NCI-H524 (cell line): ENCODE measurements at places on chromosomes 16 and 17.

GRCh38 chr16:66692341-66692740, 4.2 kb downstream of the CMTM4 start:
- no peak for DNase-seq

- DNase-seq: no peak
Measured at GRCh38 chr16:81901484-81901883, 109.8 kb downstream of the SDR42E1 start.

DNA sequence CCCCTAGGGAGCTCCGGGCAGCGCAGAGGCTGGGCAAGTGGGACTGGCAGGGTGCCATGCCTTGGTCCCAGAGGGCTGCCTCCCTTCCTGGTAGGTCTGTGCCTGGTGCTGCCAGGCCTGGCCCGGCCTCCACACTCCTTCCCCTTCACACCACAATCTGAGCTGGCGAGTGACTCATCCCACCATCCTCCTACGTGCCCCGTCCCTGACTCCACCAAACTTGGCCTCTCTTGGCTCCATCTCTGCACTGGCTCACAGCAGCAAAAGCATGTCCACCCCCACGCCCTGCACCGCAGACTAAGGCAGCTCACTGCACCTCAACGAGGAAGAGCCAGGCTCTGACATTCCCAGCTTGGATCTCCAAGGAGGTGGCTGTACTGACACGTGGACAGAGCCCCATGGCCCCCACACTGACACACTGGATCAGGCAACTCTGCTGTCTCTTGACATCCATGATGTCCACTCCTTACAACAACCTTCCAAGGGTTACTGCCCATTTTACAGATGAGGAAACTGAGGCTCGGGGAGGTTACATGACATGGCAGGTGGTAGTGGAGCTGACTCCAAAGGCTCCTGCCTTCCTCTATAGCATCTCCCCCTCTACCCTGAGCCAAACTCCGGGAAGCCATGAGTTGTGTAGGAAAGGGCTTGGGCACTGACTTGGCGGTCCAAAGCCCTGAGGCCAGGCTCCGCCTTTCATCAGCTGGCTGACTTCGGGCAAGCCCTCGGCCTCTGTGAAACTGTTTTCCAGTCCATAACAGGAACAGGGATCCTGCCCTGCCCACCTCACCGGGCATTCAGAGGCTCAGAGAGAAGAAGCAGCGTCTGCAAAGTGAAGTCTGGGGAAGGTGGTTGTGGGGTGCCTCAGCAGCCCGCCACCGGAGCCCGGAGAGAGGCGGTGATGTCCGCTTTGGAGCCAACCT, 20.1 kb upstream of the KRT19 start:
- DNase-seq: no peak

DNA sequence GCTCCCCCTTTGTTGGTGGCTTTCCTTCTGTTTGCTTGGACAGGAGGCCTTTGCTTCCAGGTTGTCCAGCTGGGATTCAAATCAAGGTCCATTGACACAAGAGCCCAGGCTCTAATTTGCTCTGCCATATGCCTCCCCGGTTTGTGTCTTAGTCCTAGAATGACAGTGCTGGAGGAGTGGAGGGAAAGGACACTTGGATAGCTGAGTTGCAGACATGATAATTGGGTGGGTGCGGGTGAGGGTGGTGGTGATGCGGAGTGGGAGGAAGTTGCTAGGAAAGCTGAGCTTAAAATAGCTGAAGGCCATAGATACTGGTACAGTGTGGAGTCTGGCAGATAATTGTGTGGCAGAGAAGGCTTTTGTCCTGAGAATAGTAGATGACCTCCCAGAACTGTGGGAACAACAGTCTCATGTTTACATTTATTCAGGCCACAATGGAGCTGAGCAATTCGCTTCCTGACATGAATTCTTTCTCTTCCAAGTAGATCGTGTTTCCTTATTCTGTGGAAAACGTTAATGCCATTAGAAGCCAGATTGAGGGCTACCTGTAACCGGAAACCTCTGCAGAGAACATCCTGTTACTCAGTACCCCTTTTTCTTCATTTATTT, 23.8 kb downstream of the SEC14L1 start:
- no peak for DNase-seq

DNA sequence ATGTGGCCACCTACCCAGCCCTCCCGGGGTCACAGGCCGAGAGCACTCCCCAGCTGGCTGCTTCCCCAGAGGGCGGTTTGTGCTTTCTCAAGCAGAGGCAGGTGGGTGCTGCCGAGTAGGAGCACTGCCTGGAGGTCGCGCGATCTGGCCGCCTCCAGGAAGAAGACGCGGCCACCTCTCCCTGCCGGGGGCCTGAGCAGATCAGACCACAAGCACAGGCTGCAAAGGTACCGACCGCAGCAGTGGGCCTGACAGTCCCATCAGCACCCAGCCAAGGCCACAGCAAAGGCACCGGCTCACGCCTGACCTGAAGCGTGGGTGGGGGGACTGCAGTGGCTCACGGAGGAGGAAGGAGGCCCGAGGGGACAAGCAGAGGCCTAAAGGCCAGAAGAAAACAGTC, 15.2 kb upstream of the IGFALS start:
- DNase-seq: no peak

- DNase-seq: no peak
Measured at GRCh38 chr17:29514792-29515191, 52.0 kb downstream of the ABHD15 start.

- peak; percentile 46 for DNase-seq
Measured at GRCh38 chr16:53429221-53429943, 4.9 kb upstream of the RBL2 start.

DNA sequence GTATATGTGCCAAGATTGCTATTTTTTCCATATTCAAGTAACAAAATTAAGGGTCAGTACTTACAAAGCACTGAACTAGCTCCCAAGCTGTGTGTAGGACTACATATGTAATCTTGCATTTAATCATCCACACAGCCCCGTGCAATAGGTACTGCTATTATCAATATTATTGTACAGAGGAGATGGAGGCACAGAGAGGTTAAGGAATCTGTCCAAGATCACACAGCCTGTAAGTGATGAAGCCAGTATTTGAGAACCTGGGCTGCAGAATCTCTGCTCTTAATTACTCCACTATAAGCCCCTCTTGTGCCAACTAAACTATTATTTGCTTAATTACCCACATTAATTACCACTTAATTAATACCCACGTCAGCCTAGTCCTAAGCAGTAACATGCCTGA, 134.1 kb downstream of the KATNIP start:
- DNase-seq: no peak

- DNase-seq: no peak
Measured at GRCh38 chr17:77352441-77352840, 211.7 kb downstream of the SEC14L1 start.

DNA sequence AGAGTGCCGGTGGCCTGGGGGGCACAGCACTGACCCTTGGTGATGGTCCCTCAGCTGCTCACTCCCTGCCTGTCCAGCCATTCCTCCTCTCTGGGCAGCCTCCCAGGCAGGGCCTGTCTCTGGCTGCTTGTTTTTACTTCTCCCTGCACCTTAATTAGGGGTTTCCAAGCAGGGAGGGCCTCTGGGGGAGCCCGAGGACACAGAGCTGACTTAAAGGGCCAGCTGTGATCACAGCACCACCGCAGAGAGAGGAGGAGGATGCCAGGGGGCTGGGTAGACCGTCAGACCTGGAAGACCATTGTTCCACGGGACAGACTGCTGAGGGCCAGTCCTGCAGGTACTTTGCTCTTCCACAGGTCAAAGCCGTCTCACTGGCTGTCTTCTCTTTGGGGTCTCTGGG, 1.2 kb upstream of the DPH1 start:
- no peak for DNase-seq

- DNase-seq: peak; percentile 83
Measured at GRCh38 chr17:66255112-66255511, 25.9 kb upstream of the APOH start.

GRCh38 chr16:11877374-11877773, 26.0 kb upstream of the RSL1D1 start:
- no peak for DNase-seq

DNA sequence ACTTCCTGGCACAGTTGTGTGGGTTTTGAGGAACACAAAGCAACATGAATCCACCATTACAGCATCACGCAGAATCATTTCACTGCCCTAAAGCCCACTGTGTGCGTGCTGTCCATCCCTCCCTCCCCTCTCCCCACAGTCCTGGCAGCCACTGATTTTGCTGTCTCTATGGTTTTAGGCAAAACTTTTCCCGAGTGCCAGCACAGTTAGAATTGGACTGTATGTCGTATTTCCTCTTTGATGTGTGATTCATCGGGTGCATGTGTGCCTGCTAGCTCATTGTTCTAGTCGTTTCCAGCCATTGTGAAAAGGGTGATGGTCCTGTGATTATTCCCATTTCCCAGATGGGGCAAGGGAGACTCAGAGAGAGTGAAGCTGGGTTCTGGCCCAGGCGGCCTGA, 12.7 kb downstream of the KLHL36 start:
- no peak for DNase-seq

- peak; percentile 59 for DNase-seq
Measured at GRCh38 chr17:22600644-22601298, 908.4 kb downstream of the KCNJ18 start.

GRCh38 chr17:60749050-60749449, 71.4 kb downstream of the BCAS3 start:
- DNase-seq: no peak

- DNase-seq: no peak
Measured at GRCh38 chr16:51392521-51393187, 241.6 kb upstream of the SALL1 start.

- no peak for DNase-seq
Measured at GRCh38 chr16:87472935-87473334, 19.9 kb downstream of the ZCCHC14 start.

DNA sequence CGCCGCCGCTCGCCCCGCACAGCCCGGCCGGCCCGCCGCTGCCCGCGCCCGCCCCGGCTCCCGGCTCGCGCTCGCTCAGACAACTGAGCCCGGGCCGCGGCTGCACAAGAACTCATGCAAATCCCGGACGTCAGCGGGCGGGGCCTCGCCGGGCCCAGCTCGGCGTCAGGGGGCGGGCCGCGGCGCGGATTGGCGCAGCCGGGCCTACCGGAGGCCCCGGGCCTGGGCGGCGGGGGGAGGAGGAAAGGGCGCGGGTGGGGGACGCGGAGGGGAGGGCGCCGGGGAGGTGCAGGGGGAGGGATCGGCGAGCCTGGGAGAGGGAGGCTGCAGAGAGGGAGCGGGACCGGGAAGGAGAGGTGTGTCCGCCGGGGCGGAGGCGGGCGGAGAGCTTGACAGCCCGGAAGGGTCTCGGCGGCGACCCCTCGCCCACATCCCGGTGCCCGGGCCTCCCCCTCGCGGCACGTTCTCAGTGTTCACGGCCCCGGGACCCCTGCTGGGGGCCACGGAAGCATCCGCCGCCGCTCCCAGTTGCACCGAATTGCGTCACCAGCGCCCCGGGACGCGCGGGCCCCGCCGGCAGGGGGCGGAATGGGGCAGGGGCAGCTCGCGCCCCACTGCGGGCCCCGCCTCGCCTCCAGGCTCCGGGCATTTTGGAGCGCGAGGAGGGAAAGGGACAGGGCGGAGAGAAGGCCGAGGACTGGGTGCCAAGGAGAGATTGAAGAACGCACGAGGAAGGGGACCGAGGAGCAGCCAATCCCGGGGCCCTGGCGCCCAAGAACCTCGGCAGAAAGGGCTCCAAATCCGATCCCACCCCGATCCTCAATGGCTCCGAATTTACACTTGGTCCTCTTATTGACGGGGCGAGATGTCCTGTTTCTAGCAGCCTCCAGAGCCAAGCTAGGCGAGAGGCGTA, at the start of gene CBX4:
TSS of gene CBX4 (minus strand) at position 85 of the 913 bp plus-strand sequence. CDS start 189 bp downstream, outside the sequence.
- peak; percentile 97 for DNase-seq

DNA sequence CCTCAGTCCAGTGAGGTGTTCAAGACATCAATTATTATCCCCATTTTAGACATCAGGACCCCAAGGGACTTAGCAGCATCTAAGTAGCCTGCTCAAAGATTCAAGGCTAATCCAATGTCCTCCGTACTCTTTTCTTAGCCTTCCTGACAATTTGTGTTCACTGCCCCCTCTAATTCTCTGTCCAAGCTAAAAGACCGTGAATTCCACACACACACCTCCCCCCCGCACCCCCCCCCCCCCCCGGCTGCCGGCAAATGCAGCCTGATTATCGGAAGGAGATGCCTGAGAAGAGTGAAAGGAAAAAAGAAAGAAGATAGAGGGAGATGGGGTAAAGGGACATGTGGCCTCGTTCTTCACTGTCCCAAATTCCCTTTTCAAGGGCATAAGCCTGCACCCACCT, 58.1 kb upstream of the NLK start:
- no peak for DNase-seq

DNA sequence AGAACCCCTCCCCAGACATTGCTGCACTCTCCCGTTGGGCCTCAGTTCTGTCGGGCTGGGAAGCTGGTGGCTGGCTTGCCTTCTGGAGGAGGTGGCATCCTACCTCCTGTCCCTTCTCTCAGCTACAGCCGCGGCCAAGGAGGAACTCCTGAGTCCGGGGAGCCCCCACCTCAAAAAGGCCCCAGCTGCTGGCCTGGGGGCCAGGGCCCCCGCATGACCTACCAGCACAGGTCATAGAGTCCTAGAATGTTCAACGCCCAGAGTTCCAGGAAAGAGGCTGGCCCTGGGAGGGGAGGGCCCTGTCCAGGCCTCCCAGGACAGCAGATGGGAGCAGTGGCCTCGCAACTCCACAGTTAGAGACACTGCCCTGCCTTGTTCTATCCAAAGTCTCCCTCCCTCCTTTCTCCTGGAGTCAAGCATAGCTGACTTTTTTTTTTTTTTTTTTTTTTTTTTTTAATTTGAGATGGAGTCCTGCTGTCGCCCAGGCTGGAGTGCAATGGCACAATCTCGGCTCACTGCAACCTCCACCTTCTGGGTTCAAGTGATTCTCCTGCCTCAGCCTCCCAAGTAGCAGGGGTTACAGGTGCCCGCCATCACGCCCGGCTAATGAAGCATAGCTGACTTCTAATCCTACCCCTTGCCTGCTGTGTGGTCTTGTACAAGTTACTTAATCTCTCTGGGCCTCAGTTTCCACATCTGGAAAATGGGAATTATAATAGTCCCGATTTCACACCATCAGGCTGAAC, 7.1 kb downstream of the CARHSP1 start:
- no peak for DNase-seq

DNA sequence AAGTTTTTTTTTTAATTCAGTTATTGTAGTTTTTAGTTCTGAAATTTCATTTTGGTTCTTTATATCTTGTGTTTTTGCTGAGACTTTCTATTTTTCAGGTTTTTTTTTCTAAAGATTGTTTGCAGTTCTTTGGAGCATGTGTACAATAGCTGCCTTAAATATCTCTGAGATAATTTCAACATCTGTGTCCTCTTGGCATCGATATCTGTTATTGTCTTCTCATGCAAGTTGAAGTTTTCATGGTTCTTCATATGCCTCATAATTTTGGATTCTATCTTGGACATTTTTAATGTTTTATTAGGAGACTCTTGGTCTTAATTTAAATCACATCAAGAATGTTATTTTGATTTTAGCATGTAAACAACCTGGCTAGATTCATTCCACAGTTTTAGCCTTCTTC, 22.8 kb downstream of the COX11 start:
- no peak for DNase-seq

GRCh38 chr17:42775534-42776098, 2.4 kb downstream of the VPS25 start:
- DNase-seq: no peak

- no peak for DNase-seq
Measured at GRCh38 chr16:15899538-15900100, 11.2 kb upstream of the CEP20 start.
